ENCODE measurements at places on chromosomes 7 and 10.

DNA sequence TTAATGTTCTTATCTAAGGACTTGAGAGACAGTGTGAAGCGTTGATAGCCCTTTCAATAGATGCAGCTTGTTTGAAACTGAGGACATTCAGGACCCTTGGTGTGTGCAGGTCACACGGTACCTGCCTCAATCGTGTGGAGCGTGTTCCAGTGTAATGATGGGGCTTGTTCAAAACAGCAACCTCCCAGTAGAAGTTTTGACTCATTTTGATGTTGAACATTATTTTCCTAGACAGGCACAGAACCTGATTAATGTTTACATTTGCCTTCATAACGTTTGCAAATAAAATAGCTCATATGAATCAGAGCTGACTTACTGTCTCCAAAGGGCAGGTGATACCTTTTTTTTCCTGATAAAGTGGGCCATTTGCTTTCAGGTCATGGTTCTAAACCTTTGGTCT is 21.3 kb downstream of the RBM17 start:
- no peak for DNase-seq

GRCh38 chr7:154699417-154699816 is 303.5 kb downstream of the PAXIP1 start:
- no peak for DNase-seq

GRCh38 chr7:113606325-113606724 is 312.5 kb downstream of the PPP1R3A start:
- DNase-seq, result no peak

DNA sequence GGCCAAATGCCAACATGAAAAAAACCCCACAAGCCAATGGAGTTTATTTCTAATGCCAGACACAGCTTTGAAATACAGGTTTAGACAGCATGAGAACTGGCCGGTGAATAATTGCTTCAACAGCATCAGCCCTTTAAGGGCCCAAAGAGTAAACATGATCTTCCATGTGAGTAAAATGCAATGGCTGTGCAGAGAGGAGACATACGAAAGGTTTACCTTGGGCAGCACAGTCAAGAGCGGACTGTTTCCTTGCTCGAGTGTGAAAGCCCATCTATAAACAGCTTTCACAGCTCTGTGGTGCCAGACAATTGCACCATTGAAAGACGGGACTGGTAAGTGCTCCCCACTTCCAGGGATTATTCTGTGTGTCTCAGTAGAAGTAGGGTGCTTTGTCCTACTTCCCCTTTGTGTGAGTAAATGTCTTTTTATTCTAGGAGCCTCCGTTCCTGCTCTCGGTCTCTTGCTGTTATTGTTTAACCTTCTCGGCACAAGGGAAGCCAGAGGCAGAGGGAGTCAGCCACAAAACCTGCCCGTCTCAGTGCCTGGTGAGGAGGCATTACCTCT is 77.8 kb upstream of the KAT6B start:
- no peak for DNase-seq

GRCh38 chr10:89421018-89421476 is 6.7 kb downstream of the IFIT5 start:
- no peak for DNase-seq
